ENCODE measurements at places on chromosomes 16 and 17. TPM values are rescaled to one million over a fixed set of nuclear protein-coding genes. Genes with fewer than 3 reads are reported as not detected.

DNA sequence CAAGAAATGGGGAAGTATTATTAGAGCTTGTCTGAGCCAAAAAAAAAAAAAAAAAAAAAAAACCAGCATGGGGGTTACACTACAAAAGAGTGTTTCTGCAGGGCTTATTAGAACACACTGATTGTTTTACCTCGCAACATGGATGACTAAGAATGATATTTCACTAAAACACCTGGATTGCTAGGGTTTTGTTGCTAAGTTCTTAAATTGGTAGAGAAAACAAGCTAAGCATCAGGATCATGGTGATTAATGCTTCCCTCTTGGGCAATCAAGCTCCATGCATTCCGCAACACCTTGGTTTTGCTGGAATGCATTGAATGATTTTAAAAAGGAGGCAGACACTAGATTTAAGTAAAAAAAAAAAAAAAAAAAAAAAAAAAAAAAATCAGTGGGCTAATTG, 931.4 kb upstream of the CDH8 start:
- H3K27ac ChIP-seq, result no peak overlapping the region
- no peaks in the 10 kb centered on the region for H3K36me3 ChIP-seq
- DNase-seq, result no peak
- H3K4me1 ChIP-seq, result no peaks in the 10 kb centered on the region
- H3K4me3 ChIP-seq, result no peak overlapping the region

DNA sequence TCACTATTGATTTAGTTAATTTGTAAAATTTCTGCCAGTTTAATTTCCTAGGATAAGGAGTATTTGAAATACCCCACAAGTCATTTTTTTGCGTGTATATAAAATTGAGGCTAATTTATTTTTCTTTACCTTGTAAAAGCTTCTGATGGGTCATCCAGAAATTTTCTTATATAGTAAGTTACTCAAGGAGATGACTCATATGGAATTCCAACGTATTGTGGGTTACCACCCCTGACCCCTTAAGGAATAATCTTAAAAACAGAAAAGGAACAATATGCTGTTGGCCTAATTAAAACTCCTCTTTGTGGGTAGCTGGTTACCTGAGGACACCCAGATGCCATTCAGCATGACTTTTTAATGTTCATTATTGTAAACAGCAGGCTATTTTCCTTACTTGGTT, 13.6 kb downstream of the HEATR6 start:
- H3K36me3 ChIP-seq, result peaks cover 40% of the 10 kb centered on the region
- no peaks in the 10 kb centered on the region for H3K4me1 ChIP-seq
- H3K27ac ChIP-seq, result no peak overlapping the region
- H3K27me3 ChIP-seq, result no peaks in the 10 kb centered on the region
- H3K4me3 ChIP-seq, result no peak overlapping the region

GRCh38 chr16:86580791-86581170, 2.4 kb downstream of the FOXL1 start:
- H3K4me3 ChIP-seq, result no peak overlapping the region
- H3K4me1 ChIP-seq, result peaks cover 7% of the 10 kb centered on the region
- peaks cover 46% of the 10 kb centered on the region for H3K27me3 ChIP-seq
- no peak overlapping the region for H3K27ac ChIP-seq
- no peaks in the 10 kb centered on the region for H3K36me3 ChIP-seq

GRCh38 chr17:180381-181244, 837 bp downstream of the DOC2B start:
- H3K36me3 ChIP-seq, result no peaks in the 10 kb centered on the region
- no peak overlapping the region for H3K4me3 ChIP-seq
- peaks cover 38% of the 10 kb centered on the region for H3K27me3 ChIP-seq
- H3K4me1 ChIP-seq, result no peaks in the 10 kb centered on the region

GDPD3 gene
- 12.6 TPM for total RNA-seq

DNA sequence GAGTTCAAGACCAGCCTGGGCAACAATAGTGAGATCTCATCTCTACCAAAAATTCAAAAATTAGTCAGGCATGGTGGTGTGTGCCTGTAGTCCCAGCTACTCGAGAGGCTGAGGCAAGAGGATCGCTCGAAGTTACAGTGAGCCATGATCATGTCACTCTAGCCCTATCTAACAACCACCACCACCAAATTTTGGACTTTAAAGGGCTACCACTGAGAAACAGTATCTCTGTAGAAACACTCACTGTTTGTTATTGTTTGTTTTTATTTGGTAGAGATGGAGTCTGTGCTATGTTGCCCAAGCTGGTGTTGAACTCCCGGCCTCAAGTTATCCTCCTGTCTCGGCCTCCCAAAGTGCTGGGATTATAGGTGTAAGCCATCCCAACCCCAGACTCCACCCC, 1.3 kb upstream of the UBALD2 start:
- H3K4me1 ChIP-seq, result peaks cover 47% of the 10 kb centered on the region
- peaks cover 39% of the 10 kb centered on the region for H3K36me3 ChIP-seq
- H3K4me3 ChIP-seq, result peak overlapping the region; percentile 63
- no peak for DNase-seq

DNA sequence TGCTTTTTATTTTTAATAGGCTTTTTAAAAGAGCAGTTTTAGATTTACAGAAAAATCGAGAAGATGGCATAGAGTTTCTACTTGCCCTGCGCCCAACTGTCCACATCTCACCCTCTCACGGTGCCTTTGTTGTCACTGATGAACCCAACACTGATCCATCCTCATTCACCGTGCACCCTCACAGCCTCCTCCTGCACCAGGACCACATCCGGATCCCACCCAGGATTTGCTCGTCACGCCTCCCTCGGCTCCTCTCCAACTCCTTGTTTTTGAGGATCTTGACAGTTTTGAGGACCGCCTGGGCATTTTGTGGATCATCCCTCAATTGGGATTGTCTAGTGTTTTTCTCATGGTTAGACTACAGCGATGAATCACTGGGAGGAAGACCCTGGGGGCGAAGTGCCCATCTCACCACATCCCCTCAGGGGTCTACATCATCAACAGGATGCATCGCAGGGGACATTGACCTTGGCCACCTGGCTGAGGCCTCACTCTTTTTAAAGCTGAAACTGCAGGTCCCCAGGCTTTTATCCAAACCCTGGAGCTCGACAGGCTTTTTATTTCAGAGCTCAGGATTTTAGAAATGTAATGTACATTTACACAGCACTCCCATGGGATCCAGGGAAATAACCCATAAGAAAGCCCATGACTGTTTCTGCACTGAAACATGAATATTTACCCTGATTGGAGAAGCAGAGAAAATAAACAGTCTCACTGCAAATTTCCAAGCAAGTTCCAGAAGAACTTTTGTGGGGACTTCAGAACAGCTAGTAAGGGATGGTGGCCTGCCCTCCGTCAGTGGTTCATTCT, 71.8 kb upstream of the ZNF469 start:
- H3K27me3 ChIP-seq, result peaks cover 9% of the 10 kb centered on the region
- no peak overlapping the region for H3K27ac ChIP-seq
- DNase-seq, result no peak
- H3K36me3 ChIP-seq, result no peaks in the 10 kb centered on the region
- H3K4me3 ChIP-seq, result no peak overlapping the region

- no peak overlapping the region for H3K4me3 ChIP-seq
- H3K27ac ChIP-seq, result no peak overlapping the region
- peaks cover 86% of the 10 kb centered on the region for H3K4me1 ChIP-seq
- no peak for DNase-seq
- peaks cover 14% of the 10 kb centered on the region for H3K36me3 ChIP-seq
Measured at GRCh38 chr16:57606847-57607501, 21.5 kb upstream of the ADGRG1 start.

PTX4 gene
- not detected for total RNA-seq

TUBB3 gene
- total RNA-seq, result 1.1 TPM

CCL17 gene
- 0.50 TPM for total RNA-seq

- H3K27ac ChIP-seq, result peak overlapping the region; percentile 87
- H3K4me3 ChIP-seq, result peak overlapping the region; percentile 84
- H3K36me3 ChIP-seq, result peaks cover 18% of the 10 kb centered on the region
- no peak for DNase-seq
- peaks cover 30% of the 10 kb centered on the region for H3K4me1 ChIP-seq
Measured at GRCh38 chr17:60077672-60078519, 825 bp downstream of the HEATR6 start.

OTOA gene
- total RNA-seq, result not detected

- H3K27me3 ChIP-seq, result no peaks in the 10 kb centered on the region
- H3K4me1 ChIP-seq, result no peaks in the 10 kb centered on the region
- no peaks in the 10 kb centered on the region for H3K36me3 ChIP-seq
- DNase-seq, result no peak
Measured at GRCh38 chr17:31750578-31750977, 108.5 kb downstream of the COPRS start.

Data from activated CD8-positive, alpha-beta T cell treated with anti-CD3 and anti-CD28 coated beads, Interleukin-2, amount 10 ng/mL, durations not matched to agents 7 days and 5 days (primary cell).